Activated CD4-positive, alpha-beta T cell treated with anti-CD3 and anti-CD28 coated beads, Interleukin-2, amount 50 U/mL, for 4 hours (primary cell): ENCODE measurements at places on chromosomes 3 and 15.

GRCh38 chr3:58388550-58389091 is 45.0 kb downstream of the PDHB start:
- DNase-seq = no peak

DNA sequence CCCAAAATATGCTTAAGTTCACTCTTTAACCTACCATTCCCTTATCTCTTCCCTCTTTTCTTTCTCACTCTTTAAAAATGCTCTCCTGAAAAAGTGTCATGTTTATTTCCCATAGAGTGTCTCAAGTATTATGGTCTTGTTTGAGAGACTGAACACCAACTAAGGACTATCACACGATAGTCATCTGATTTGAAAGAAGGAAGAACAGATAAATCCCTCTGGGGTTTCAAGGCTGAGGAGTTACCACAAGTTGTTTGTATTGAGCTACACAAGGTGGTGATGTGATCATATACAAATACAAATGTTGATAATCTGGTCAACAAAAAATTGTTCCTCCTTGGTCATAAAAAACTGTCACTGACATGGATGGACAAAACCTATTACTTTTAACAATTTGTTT is 13.8 kb downstream of the MEIS2 start:
- DNase-seq = no peak

DNA sequence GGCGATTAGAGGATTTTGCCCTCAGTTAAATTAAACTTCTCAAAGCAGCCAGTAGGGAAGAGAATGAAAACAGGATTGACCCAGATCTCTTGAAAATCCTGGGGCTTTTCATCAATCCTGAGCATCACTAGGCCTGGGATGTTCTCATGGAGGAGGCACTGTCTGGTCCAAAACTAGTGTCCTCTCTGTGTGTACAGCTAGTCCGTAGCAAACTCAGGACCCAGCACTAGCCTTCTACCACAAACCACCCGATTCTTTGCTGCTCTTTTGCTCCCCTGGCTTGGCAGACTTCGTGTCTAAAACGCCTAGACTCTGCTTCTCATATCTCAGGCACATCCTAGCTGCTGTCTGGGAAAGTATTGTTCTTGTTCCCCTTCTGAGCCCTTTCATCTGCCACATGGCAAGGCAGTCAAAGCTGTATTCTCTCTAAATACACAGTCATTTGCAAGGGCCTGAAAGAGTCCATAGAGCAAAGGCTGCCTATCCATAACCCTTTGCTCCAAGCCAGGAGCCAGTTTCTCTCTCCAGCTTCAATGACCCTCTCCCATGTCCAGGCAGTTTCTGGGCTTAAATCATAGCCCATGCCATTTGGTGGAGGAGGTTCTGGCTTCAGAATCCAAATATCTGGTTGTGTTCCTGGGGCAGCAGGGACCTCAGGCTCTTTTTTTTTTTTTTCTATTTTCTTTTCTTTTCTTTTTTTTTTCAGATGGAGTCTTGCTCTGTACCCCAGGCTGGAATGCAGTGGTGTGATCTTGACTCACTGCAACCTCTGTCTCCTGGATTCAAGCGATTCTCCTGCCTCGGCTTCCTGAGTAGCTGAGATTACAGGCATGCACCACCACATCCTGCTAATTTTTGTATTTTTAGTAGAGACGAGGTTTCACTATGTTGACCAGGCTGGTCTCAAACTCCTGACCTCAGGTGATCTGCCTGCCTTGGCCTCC is 52.4 kb downstream of the CDC25A start:
- no peak for DNase-seq

DNA sequence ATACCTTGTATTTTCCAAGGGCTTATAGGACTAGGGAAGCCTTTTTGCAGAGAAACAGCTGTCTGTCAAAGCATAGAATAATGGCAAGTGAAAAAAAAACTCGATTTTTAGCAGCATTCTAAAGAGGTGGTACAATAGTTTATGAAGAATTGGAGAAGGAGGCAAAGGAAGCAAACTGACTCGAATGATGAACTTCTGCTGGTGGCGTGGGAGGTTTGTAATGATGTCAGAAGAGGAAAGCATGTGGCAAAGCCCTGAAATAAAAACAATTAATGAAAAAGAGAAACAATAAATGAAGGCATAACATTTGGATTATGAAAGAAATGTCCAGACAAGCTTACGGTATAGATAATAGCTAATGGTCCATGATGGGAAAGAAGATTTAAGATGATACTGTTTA is 77.5 kb downstream of the RARB start:
- DNase-seq = no peak

- DNase-seq = no peak
Measured at GRCh38 chr15:39125226-39125625, 455.7 kb upstream of the THBS1 start.

DNA sequence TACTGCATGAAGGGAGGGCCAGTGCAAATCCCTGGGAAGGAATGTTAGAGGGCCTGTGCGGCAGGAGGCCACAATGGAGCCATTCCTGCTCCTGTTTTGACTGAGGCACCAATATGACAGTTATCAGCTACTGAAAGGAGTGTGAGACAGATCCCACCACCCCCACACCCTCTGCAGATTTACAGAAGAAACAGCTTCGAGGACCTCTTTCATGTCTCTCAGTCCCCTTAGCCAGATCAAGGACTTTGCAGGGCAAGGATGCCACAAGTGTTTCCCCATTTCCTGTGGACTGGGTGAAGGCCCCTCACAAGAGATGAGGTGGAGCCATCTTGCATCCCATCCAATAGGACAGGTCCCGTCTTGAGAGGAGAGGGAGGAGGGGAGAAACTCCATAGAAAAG is 48.5 kb upstream of the RASGRP1 start:
- DNase-seq = no peak

DNA sequence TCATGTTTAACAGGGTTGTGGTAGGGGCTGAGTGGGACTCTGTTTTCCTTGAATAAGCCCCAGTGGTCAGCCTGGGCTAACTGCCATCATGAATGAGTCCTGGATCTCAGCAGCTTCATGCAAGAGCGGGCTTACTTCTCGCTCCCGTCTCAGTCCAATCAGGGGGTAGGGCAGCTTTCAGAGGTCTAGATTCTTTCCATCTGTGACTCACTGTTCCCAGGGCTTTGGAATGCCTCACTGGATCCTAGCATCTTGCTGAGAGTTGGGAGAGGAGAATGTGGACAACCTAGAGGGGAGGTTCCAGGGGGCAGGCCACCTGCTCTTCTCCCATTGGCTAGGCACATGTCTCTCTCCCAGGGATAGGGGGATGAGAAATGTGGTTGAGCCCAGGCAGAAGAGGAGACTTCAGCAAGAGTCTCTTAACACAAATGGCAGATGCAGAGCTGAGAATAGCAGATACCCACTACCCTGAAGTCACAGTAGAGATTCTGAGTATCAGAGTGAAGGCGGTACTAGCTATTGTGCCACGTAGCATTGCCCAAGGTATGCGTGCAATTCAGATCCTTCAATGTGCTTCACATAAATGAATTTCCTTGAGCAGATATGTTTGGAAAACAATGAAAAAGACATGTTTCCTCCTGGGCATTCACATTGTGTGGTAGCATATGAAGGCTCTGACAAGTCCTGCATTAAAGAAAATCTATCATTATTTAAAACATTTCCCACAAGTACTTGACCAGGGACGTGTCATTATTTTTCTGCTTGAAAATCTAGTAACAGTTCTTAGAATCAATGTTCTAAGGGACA is 257.7 kb upstream of the PROK2 start:
- DNase-seq = no peak

DNA sequence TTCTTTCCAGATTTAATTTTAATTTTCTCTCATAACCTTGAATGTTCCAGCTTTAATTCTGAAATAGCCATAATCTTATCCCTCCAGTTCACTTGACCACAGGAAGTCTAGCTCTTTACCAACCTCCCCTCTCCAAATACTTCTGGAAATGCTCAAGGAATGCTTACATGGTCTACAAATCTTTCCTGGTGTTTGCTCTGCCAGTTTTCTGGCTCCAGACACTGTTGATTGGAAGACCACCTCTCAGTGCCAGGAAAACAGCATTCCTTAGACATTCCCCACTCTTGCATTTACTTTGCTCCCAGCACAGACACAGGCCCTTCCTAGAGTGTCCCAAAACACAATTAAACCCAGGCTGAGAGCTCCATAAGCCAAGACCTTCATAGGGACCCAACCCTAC is 98.6 kb downstream of the MESD start:
- DNase-seq = no peak

- DNase-seq = no peak
Measured at GRCh38 chr3:120174811-120175539, 80.7 kb upstream of the GSK3B start.

GRCh38 chr3:56629047-56629446 is 54.0 kb downstream of the TASOR start:
- no peak for DNase-seq

GRCh38 chr3:71873093-71873611 is 88.2 kb upstream of the PROK2 start:
- DNase-seq = no peak

GRCh38 chr15:69513986-69514385 is 61.4 kb downstream of the RPLP1 start:
- DNase-seq = no peak

GRCh38 chr3:105459566-105460290 is 93.0 kb downstream of the ALCAM start:
- no peak for DNase-seq

- DNase-seq = no peak
Measured at GRCh38 chr15:62914461-62915079, 128.0 kb upstream of the TPM1 start.

DNA sequence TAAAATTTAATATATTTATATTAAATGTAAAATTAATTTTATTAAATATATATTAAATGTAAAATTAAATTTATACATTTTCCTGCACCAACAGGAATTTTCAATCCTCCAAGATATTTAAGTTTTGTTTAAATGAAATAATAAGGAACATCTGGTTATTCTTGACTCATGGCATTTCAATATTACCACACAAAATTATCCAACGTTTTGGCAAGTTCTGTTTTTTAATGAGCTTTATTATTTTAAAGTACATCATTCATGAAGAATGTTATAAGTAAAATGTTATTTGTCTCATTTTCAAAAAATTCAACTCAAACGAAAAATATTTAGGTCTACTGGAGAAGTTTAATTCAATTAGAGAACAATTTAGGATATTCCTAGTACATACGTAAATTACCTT is 811.4 kb downstream of the NAALADL2 start:
- DNase-seq = no peak

- DNase-seq = no peak
Measured at GRCh38 chr3:41173926-41174885, 25.1 kb upstream of the CTNNB1 start.

DNA sequence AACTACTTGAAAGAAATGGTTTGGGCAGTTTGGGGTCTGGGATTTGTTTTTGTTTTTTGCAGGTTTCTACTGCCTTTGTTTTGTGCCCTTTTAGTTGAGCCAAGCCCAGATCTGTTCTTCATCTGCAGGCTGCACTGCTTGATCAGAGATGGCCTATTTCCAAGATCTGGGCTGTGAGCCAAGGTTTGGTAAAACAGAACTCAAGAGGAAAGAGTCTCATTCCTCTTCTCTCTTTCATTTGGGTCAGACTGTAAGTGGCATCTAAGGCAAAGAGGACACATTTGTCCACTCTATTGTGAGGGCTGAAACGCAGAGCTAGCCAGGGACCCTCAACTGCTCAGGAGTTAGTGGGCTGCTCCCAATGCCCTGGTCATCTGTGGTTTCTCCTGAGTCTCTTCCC is 104.4 kb upstream of the UBE3A start:
- no peak for DNase-seq

DNA sequence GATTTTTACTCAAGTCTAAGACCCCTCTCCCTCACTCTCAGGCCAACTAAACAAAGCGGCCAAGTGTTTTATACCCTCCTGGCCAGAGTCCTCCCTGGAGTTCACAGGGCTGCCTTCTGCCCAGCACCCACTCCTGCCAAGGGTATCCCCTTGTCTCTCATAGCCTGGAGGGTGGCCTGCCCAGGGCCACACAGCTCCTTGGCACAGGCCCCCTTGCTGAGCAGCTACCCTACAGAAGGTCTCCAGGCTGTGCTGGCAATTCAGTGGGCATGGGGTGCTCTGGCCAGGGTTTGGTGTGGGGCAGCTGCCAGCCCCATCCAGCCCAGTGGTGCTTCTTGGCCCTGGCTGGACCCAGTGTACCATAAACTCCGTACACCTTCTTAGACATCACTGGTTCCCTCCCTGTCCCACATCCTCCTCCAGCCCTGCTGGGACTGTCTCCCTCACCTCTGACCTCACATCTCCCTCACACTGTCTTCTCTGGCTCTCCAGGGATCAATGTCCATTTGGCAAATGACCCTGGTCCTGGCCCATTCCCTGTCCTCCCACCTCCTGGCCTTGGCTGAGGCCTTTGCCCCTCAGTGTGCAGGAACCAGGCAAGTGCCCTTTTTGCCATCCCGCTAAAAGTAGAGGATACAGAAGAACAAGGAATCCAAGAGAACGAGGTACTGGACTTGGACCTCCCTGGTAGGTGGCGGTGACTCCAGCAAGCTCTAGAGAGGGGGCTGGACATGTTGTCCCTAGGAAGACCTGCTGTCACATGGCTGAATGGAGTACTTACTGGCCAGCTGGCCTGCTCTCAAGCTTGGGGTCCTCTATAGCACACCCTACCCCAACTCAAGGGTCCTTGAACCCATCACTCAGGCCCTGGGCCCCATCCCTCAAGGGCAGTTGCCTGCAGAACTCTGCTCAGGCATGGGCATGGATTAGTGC is 50.0 kb upstream of the TRPM1 start:
- DNase-seq = no peak

GRCh38 chr3:27253831-27254230 is 115.4 kb downstream of the NEK10 start:
- no peak for DNase-seq

GRCh38 chr3:38117163-38117716 is 19.7 kb downstream of the ACAA1 start:
- DNase-seq = no peak

DNA sequence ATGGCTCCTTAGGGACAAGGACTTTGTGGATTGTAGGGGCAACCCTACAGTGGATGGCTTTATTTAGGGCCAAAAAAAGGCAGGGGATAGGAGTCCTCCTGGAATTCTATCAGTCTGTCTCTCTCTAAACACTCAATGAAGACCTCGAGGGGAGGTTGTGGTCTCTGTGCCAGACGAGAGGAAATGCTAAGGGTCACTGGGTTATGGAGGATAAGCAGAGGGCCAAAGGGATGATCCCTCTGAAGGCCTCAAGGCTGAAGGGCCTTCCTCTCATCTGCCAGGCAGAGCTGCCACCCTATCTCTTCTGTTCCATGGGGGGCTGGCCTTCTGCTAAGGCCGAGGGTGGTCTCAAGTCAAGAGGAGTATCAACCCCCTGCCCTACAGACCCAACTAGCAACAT is 27.0 kb downstream of the PLXNB1 start:
- DNase-seq = no peak
